ENCODE measurements at places on chromosomes 5 and 9.

DNA sequence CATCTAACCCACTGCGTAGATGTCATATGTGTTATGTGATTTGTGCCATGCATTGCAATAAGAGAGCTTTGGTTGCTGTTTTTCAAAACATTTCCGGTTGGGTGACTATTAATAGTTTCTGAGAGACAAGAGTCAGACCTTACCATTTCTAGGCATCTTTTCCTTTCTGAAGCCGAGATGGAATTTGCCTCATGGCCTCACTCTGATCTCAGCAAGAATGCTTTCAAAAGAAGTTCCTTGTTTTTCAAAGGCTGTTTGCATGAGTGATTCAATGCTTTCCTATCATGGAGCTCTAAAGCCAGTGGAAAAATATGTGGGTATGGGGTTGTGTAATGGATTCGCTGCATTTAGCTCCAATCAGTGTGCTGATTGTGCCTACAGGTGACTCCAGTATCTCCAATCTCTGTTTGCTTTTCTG lies 203.1 kb upstream of the PPP1R2B start:
- peak overlapping the region; percentile 44 for H3K27ac ChIP-seq
- H3K27me3 ChIP-seq = no peaks in the 10 kb centered on the region
- no peak for DNase-seq
- H3K4me1 ChIP-seq = no peaks in the 10 kb centered on the region
- no peak overlapping the region for H3K4me3 ChIP-seq

- H3K4me1 ChIP-seq = peaks cover 30% of the 10 kb centered on the region
- DNase-seq = no peak
- no peak overlapping the region for H3K27ac ChIP-seq
- H3K4me3 ChIP-seq = no peak overlapping the region
Observed at GRCh38 chr9:21381448-21382339, 3.5 kb downstream of the IFNA2 start.

- H3K4me3 ChIP-seq = peak overlapping the region; percentile 22
- H3K27ac ChIP-seq = no peak overlapping the region
- H3K4me1 ChIP-seq = no peaks in the 10 kb centered on the region
- no peak for DNase-seq
Observed at GRCh38 chr5:117204926-117205869, 630.6 kb upstream of the SEMA6A start.

DNA sequence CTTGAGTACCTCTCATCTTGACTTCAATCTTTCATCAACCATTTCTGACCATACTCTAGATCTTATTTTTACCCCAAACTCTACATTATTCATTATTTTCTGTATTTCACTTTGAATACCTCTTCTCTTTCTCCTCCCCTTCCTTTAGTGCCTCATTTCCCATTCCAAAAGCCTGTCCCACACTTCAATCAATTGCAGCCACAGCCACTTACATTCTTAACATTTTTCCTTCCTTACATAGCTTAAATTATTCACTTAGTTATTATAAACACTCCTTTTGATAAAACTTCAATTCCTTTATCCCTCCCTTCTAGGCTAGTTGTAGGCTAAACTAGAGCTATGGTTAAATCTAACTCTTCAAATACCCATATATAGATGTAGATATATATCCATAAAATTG lies 344.0 kb downstream of the PRR16 start:
- H3K36me3 ChIP-seq = no peaks in the 10 kb centered on the region
- H3K27ac ChIP-seq = no peak overlapping the region
- no peak for DNase-seq
- H3K4me3 ChIP-seq = no peak overlapping the region

- no peaks in the 10 kb centered on the region for H3K36me3 ChIP-seq
- H3K4me3 ChIP-seq = peak overlapping the region; percentile 36
- no peaks in the 10 kb centered on the region for H3K27me3 ChIP-seq
Observed at GRCh38 chr9:96217754-96218693, 84.0 kb downstream of the HSD17B3 start.
